ENCODE measurements at places on chromosomes 12 and 14. TPM values are rescaled to one million over a fixed set of nuclear protein-coding genes. Genes with fewer than 3 reads are reported as not detected.

DNA sequence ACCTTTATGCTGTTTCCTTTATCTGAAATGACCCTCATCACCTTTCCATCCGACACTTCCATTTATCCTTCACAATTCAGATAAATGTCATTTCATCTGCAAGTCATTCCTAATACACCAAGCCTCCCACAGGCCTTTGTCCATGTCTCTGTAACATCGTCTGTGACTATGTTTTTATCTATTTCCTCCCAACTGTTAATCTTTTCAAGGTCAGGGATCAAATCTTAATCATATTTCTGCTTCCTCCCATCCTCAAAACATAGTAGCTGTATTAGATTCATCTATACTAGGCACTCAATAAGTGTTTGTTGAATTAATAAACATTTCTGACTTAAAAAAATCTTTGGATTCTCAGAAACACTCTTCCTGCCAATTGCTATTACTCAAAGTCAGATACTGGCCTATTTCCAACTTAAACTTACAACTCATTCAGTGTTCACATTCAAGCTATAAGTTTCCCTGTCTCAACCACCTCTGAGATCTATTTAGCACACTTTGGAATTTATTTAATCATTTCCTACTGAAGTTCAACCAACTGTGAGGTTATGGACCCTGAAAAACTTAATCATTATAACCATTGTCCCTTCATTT lies 100.2 kb upstream of the ALX1 start:
- H3K4me1 ChIP-seq, result no peaks in the 10 kb centered on the region
- H3K27me3 ChIP-seq, result no peaks in the 10 kb centered on the region
- no peaks in the 10 kb centered on the region for H3K36me3 ChIP-seq
- no peak for DNase-seq
- no peak overlapping the region for H3K4me3 ChIP-seq

GRCh38 chr12:21248679-21249078 lies 86.0 kb downstream of the SLCO1A2 start:
- DNase-seq, result no peak
- no peaks in the 10 kb centered on the region for H3K4me1 ChIP-seq
- H3K27ac ChIP-seq, result no peak overlapping the region
- no peaks in the 10 kb centered on the region for H3K27me3 ChIP-seq

DNA sequence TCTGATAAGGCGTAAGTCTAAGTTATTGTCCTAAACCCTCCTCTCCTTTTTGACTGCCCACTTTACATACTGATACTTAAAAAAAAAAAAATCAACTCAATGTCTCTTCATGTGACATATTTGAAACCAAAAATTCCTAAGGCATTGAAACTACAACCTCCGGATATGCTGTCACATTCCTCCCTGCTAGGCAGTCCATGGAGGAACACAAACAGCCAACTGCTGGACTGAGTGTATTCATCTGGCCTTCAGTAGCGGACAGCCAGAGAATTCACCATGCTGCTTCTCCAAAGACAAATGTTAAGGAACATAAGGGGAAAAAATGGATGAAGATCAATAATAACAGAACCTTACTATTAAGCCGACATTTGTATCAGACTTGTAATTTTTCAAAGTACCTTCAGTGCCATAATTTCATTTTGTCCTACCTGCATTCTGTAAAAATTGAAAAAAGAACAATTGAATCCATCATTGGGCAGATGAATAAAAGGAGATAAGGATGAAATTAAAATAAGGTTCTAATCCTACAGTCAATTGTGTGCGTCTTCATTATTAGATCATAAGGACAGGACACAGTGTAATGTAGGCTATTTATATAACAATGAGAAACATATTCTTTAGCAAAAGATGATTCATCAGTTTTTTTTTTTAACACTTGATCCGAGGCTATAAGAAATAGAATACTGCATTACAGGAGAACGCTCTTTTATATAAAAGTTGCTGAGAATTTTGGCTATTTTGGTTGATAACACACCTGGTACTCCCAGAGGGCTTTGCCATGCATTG lies 12.2 kb downstream of the RERG start:
- no peaks in the 10 kb centered on the region for H3K27me3 ChIP-seq
- no peaks in the 10 kb centered on the region for H3K36me3 ChIP-seq
- no peaks in the 10 kb centered on the region for H3K4me1 ChIP-seq

GRCh38 chr14:92994942-92995341 lies 72.0 kb downstream of the CHGA start:
- no peaks in the 10 kb centered on the region for H3K27me3 ChIP-seq
- H3K4me3 ChIP-seq, result no peak overlapping the region
- no peaks in the 10 kb centered on the region for H3K4me1 ChIP-seq

The RERG gene
- total RNA-seq, result 20.3 TPM
